ENCODE measurements at places on chromosomes 2 and 18. TPM values are rescaled to one million over a fixed set of nuclear protein-coding genes. Genes with fewer than 3 reads are reported as not detected.

DNA sequence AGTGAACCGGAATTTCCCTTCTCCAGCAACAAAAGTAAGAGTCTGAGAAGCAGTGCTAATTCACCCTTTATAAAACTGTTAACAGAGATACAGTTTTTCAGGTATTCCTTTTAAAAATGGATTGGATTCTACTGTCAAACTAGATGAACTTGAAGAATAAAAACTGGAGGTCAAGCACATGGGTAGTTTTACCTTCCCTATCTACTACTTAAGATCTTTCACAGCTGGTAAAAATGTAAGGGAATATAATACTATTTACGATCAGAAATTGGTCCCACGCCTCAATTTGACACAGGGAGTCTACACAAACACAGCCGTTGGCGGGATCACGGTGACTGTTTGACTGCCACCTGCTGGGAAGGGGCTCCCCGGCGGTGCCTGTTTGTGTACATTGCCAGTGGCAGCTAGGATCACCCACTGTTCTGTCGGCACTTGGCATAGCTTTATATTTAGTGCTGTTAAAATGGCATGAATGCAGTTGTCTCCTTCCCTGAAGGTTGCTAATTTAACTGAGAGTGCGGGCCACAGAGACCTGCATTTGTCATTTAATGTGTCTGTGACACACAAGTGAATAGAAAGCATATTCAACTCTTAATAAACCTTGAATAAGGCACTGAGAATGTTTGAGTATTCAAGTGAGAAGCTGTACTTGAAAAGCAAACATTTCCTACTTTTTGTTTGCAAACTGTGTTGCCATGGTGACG lies 59.5 kb downstream of the ABCG8 start:
- no peak for DNase-seq

- DNase-seq = peak; percentile 52
Observed at GRCh38 chr2:105114551-105114950, 76.7 kb downstream of the MRPS9 start.

GRCh38 chr2:203804764-203805485 lies 62.6 kb upstream of the CTLA4 start:
- DNase-seq = no peak

GRCh38 chr2:165348441-165348840 lies 109.2 kb downstream of the SCN2A start:
- DNase-seq = no peak

- DNase-seq = no peak
Observed at GRCh38 chr18:31030574-31031278, 11.8 kb downstream of the DSC3 start.

DNA sequence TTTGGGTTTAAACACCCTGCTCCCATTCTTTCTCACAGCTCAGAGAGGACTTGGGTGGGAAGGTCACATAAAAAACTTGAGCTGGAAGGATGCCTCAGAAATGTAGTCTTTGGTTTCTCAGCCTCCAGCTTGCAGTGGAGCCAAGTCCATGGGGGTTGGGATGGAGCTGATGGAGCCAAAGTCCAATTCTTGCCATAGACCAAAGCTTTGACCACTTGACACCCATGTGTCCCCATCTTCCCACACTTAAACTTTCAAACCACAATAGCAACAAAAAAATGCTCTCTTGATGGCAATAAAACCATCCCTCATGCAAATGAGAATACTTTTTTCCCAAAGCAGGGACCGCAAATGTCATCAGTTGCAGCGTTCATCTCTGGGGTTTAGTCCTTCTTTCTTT lies 14.7 kb upstream of the DAW1 start:
- DNase-seq = no peak

GRCh38 chr2:229719926-229720647 lies 5.7 kb upstream of the DNER start:
- DNase-seq = no peak

DNA sequence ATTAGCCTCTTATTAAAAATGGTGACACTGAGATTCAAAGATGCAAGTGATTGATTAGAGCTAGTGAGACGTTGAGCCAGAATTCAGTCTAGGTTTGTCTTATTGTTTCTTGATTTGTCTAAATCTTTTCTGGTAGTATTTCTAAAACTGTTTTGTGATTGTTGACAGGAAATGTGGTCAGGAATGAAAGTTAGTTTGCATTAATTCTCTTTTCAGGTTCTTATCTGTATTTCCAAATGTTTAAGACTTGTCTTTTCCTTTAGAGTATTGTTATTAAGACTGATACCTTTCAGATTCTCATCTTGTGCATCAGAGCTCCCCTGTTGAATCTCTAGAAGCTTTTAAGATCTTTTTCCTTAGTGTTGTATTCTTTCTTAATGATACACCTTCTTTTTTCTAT lies 89.3 kb downstream of the MBD5 start:
- DNase-seq = no peak

GRCh38 chr18:36493349-36494159 lies 196.0 kb downstream of the FHOD3 start:
- no peak for DNase-seq

GRCh38 chr18:12318857-12319256 lies 10.8 kb downstream of the TUBB6 start:
- no peak for DNase-seq

MAB21L4 gene
- not detected for total RNA-seq

APOB gene
- total RNA-seq = 0.10 TPM

OSR1 gene
- 1.3 TPM for total RNA-seq

IL36B gene
- not detected for total RNA-seq

CCDC148 gene
- 1.2 TPM for total RNA-seq
